ENCODE measurements at places on chromosomes 12 and 14.

DNA sequence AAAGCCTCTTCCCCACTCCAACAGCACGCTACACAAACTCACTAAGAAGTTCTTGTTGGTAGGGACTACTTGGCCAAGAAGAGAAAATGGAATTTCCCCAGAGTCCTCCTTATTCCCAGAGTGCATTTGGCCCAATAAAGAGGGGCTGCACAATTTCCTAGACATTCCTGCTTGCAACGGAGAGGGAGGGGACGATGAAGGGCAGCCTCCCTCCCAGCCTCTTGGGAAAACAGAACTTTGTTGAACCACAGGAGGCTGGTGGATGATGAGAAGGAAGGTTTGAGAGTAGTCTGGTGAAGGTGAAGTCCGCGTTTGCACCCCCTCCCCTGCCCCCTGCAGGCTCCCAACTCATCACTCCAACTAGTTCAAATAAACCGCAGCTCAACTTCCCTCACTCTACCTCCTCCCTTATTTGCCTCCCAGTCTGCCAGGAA is 19.1 kb upstream of the TBX3 start:
- no peak for DNase-seq

- no peak for DNase-seq
Observed at GRCh38 chr12:79420146-79420618, 270.6 kb downstream of the PAWR start.

DNA sequence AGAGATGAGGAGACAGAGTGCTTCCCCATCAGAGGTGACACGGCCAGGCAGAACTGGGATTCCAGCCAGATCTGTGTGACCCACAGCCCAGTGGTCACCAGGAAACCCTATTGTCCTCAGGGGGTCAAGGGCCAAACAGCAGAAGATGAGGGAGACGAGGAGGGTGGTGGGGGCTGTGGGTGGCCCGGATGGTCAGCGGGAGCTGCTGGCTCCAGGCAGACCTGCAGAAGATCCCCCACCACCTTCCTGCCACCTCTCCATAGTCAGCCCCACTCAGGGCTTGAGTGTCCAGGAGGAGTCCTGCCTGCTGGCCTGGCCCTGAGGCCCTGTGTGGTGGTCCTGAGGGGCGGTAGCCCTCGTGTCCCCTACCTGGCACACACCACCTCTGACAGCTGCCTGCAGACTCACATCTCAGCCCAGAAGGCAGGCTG is 136.8 kb downstream of the CALM1 start:
- no peak for DNase-seq

- no peak for DNase-seq
Observed at GRCh38 chr14:50937325-50937724, 7.0 kb downstream of the PYGL start.

- no peak for DNase-seq
Observed at GRCh38 chr12:5441497-5442236, 9.8 kb downstream of the NTF3 start.

GRCh38 chr12:69475237-69475975 is 5.2 kb downstream of the FRS2 start:
- no peak for DNase-seq

DNA sequence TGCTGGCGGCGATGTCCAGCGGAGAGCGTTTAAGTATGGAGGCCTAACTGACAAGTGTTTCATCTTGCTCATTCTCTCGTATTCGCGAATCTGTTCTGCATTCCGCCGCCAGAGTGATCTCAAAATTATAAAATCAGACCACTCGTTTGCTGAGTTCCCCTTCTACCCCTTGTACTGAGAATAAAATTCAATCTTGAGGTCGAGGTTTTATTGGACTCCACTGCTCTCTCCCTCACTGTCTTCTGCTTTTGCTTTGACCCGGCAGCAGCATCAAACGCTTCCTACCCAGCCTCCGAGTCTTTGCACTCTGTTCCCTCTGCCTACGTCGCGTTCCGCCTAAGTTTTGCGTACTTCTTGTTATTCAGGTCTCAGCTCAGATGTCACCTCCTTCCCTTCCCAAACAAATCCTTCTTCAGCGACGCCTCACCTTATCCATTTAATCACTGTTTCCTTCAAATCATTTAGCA is 462 bp downstream of the KNTC1 start:
- DNase-seq: peak; percentile 21

- DNase-seq: no peak
Observed at GRCh38 chr12:5165296-5165970, 121.8 kb downstream of the KCNA5 start.

DNA sequence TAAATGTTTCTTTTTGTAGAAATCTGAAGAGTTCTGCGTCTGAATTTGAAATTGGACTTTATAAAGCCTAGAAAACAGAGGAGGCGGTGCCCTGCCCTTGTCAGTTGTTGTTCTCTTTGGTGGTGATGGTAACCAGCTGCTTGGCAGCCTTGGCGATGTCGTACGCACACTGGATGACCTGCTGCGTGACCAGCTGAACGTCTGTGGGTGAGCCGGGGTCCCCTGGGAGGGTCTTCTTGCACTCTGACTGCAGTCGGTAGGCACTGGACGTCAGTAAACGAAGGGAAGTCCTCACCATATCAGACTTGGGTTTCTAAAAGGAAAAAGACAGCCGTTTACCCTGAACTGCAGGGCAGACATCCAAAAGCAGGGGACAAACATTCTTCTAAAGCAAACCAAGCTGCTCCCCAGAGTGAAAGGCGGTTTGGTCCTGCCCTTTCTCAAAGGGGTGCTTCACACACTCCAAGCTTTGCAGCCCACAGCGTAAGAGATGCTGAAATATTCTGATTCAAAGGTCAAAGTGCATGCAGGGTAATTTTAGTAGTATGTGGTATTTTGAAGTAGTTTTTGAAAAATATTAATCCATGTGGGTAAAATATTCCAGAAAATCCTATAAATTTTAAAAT is 32.9 kb downstream of the TCHP start:
- DNase-seq: no peak

GRCh38 chr12:118190266-118190665 is 54.3 kb downstream of the PEBP1 start:
- DNase-seq: no peak

DNA sequence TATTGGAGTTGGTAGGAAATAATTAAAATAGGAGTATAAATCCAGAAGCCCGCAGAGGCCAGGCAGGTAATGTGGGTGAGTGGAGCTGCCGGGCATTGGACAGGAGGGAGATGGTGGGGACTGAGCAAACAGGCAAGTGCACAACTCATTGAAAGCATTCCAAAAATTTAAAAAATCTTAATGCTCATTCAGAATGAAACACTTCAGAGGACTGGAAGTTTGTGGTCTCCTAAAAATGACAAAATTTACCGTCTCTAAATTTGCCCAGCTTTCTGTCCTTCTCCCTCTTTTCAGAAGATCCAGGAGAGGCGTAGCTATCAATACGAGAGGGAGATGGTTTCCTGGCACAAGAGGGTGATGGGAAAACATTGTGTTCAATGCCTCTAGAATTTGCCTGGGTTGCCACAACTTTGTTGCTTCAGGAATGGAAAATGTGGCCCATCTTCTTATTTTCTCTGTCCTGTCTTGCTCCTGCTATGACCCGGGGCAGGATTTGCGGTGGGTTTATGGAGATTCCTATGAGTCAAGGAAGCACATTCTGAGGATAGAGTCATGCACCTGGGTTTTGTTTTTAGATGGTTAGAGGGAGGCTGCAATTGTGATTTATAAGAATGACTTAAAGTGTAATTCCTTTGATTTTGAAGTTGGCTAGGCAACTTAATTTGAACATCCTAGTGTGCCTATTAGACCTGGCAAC is 72.2 kb downstream of the BORCS5 start:
- no peak for DNase-seq

DNA sequence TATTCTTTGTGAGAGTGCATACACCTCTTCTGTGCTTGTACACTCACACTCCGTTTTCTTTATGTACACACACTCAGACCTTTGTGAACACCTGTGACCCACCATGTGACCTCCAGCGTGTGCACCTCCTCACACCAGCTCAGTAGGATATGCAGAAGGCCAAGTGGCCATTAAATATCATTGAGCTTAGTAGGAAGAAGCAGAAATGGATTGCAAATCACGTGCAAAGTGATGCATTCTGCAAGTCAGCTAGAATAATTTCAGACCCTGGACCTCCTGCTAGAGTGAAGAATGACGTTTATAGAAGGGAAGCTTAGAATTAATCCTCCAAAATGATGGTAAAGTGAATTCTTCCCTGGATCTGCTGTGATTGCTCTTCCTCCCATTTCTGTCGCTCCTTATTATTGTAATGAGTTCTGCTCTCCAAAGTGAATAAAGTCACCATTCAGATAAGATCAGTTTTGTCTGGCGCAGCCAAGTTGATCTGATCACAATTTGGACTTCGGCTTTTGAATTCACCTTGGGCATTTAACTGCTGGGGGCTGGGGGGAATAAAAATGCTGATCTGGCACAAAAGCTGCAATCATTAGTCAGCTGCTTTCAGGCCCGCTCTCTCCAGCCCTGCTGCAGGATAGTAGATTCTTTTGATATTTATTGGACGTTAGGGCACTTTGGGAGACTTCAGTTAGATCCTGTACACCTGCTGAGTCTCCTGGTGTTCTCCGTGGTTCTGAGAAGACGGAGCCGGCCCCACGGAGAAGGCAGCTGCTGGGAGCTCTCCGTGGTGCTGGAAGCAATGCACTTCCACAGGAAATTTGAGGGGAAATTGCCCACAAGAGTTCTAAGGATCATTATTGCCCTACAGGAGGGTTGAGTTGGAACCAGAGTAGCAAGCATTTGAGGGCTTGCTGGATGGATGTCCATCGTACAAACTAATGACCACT is 12.4 kb upstream of the NRXN3 start:
- DNase-seq: no peak

GRCh38 chr14:37122288-37122687 is 50.1 kb downstream of the SLC25A21 start:
- no peak for DNase-seq

GRCh38 chr12:71731439-71732356 is 23.0 kb upstream of the RAB21 start:
- no peak for DNase-seq

- DNase-seq: peak; percentile 3
Observed at GRCh38 chr14:24481622-24482324, 26.3 kb downstream of the CMA1 start.

GRCh38 chr12:107660861-107661415 is 24.7 kb upstream of the PWP1 start:
- DNase-seq: no peak

DNA sequence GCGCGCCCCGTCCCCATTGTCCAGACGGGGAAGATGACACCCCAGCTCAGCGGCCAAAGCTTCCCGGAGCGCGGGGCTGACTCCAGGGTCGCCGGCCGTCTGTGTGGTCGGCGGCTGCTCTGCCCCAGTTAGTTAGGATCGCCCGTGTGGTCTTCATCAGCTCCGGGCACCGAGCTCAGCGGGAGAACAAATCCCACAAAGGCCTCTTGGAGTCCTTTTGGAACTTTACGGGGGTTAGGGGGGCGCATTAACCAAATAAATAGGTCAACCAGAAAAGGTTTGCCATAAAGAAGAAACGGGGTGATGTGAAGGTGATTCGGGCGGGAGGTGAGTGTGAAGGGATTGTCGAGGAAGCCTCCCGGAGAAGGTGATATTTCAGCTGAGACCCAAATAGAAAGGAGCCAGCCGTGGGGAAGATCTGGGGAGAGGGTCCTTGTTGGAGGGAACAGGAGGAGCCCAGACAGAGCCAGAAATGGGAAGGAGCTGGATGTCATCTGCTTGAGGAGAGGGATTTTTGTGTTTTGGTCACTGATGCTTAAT is 697 bp downstream of the ATP6V0A2 start:
- DNase-seq: no peak
